ENCODE measurements at places on chromosomes 6 and 20.

- peak; percentile 28 for DNase-seq
Measured at GRCh38 chr6:46894433-46894832, 27.3 kb downstream of the ADGRF5 start.

DNA sequence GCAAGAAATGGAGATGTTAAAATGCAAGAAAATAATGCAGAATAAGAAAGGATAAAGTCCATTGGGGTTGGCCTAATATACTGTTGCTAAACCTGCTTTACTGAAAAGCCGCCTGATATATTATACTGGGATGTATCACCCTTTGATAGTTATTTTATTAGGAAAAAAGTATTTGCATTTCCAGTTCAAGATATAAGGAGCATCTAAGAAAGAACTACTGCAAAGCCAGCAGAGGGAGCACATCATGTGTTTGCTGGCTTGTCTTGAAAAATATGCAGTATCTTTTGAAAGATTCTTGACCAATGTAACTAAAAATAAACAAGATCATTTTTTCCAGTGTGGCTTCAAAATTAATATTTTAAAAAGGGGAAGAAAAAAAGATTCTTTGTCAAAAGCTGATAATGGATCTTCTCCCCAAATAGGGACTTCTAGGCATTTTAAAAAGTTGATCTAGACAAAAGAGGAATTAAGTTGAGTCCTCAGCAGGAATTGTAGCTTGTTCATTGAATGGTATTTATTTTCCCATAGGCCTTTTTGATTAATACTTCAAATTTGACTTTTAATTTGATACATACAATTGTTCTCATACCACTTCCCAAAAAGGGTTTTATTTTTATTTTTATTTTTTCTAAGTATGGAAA is 214.9 kb downstream of the ZFAND3 start:
- DNase-seq: no peak

- no peak for DNase-seq
Measured at GRCh38 chr6:79208816-79209215, 25.7 kb downstream of the HMGN3 start.

DNA sequence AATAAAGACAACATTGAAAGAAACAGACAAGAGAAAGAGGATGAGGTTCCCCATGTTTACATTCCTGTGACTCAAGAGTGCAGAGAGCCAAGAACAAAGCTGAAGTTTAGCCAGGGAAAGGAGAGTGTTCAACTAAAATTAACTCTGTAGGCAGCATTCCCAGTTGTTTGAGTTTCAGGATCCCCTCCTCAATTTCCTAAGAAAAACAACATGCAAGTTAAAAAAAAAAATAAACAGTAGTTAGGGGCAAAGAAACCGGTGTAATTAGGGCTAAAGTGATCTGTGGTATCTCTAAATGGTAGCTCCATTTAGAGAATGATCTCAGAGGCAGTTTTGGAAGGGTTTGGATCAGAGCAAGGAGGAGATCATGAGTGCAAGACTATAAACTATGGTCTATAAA is 30.9 kb upstream of the RAB23 start:
- DNase-seq: no peak

GRCh38 chr6:12113190-12113577 is 101.1 kb downstream of the HIVEP1 start:
- DNase-seq: no peak

DNA sequence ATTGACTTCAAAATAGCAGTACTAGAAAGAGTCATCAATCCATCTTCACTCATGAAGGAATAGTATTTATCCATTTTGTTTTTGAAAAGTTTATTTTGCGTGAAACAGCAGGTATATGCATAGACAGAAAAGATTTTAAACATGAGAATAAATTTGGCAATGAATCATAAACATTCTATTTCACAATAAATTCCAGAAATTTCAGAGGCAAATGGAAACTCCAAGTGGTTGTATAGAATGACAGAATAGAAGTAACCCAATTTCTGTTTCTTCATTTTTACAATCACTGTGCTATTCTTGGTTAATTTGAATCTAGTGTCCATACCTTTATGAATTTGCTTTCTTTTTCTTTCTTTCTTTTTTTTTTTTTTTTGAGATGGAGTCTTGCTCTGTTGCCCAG is 173.0 kb upstream of the ECI2 start:
- no peak for DNase-seq

DNA sequence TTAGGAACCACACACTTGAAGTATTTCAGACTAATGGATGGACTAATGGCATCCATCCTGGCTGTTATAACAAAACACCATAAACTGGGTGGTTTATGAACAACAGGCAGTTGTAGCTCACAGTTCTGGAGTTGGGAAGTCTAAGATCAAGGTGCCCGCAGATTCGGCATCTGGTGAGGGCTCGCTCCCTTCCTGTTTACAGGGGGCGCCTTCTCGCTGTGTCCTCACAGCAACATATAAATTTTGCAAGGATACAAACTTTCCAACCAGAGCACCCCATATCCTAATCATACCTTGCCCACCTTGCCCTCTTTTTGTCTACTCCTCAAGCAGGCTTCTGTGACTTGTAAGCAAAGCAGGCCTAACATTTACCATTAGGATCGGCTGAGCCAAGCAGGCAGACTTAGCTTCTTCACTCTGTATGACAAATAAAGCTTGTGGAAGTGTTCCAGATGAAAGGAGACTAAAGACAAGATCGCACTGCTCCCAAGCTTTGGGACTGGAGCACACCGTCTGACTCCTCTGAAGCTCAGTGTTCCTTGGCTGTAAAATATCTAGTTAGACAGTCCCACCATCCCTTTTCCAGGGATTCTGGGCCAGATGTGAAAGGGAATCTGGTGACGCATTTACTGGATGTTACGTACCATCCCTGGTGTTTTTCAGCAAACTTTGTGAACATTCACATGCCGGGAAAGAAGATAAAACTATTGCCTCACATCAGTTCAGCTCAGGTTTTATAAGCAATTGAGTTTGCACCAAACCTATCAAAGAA is 34.9 kb downstream of the GFOD1 start:
- no peak for DNase-seq

DNA sequence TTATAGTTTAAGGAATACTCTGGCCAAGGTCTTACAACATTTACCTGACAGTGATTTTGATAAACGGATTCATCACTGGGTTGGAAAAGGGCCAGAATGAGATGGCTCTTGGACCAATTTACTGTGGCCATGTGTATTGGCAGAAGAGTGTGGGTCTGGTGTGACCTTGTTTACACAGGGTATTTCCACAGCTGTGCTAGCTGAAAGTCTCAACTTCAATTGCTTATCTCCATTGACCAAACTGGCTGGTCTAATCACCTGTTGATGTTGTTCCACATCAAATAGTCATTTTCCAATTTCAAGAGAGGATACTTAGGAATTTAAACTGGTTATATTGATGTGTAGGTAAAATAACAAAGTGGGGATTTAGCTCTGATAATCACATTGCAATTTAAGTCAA is 501.6 kb upstream of the MAP3K7 start:
- DNase-seq: no peak

GRCh38 chr20:57587989-57588377 is 27.1 kb downstream of the PCK1 start:
- no peak for DNase-seq

- DNase-seq: no peak
Measured at GRCh38 chr6:10421158-10421920, 6.5 kb upstream of the TFAP2A start.

DNA sequence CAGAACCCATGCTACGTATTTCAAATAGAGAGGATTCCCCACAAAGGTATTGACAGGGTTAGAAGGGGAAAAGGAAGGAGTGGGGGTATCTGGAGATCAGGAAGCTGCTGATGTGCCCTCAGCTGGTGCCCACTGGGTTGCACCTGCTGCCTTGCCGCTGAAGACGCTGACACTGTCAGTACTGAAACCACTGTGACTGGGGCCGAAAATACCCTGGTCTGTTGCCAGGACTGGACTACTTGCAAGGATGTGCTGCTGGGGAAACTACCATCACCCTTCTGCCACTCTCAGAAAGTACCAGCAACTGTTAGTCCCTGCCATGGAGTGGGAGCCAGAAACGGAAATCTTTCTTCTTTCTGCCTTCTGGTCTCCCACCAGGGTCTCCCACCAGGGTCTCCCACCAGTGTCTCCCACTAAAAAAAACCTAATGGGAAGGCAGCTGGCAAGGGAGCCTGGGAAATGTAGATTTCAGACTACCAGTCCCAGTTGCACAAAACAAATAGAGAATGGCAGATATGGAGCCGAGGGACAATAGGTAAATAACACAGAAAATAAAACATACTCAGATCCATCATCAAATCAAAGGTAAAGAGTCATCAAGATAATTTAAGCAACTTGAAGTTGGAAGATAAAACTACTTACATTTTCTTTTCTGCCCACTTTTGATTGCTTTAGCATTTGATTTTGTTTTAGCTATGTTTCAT is 204.8 kb downstream of the TPBG start:
- DNase-seq: no peak

DNA sequence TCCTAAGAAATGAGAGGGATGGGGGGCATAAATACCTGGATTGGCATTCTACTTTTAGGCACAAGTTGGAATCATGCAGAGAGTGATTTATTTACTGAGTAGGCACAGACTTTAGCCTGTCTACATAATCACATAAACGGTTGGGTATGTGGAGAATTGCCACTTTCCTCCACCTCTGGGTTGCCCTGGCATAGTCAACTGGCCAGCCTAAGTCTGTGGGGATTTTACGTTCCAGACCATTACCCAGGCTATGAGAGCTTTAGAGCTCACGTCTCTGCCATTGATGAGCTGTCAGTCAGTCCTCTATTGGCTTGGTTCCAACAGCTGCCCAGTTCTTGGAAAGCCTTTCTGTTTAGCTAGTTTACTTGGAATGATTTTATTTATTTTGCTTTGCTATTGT is 5.0 kb upstream of the BHLHE23 start:
- DNase-seq: no peak

Measured in colonic mucosa (tissue), 4 donors.